NCI-H526 (cell line): ENCODE measurements at places on chromosomes 1 and 21.

DNA sequence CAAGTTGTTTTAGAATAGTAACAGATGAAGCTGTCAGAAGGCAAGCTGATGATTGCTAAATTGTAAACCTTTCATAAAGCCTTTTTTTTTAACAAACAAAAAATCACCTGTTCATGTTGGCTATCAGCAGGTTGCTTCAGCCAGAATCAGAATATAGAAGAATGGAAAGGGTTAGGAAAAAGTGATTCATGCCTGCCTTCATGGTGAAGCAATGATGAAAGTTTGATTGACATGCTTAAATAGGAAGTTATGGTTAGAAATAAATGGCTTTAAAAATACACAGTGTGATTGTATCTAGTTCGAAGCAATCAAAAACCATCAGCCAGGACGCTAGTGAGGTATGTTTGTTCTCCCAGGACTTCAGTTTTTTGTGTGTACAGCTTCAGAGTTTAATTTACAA, 37.9 kb downstream of the GABPA start:
- no peak for DNase-seq

DNA sequence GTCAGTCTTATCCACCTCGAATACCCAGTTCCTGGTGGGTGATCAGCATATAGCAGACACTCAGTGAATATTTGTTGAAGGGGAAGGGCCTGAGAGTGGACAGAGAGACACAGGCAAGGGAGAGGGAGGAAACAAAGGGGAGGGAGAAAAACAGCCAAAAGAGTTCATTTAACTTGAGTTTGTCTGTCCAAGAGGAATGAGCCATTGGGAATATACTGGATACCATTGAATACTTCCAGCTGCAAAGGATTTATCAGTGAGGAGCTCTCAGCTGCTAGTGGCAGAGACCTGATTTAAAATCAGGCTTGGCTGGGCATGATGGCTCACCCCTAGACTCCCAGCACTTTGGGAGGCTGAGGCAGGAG, 11.5 kb upstream of the BGLAP start:
- no peak for DNase-seq

DNA sequence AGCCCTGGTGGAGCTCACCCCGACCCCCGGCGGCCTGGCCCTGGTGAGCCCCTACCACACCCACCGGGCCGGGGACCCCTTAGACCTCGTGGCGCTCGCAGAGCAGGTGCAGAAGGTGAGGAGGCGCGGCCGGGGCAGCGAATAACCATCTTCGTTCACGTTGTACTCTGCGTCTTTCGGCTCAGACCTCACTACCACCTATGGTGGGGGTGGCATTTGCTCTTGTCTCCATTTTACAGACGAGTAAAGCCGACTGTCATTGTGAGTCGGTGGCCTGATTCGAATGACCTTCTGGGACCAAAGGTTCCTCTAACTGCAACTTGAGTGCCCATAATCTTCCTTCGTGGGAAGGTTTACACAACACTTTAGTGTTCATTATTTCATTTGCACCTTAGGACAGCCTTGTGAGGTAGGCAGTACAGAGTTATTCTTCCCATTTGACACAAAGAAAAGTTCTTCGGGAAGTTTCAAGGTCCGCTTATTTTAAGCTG, 506 bp downstream of the C1orf50 start:
- no peak for DNase-seq

DNA sequence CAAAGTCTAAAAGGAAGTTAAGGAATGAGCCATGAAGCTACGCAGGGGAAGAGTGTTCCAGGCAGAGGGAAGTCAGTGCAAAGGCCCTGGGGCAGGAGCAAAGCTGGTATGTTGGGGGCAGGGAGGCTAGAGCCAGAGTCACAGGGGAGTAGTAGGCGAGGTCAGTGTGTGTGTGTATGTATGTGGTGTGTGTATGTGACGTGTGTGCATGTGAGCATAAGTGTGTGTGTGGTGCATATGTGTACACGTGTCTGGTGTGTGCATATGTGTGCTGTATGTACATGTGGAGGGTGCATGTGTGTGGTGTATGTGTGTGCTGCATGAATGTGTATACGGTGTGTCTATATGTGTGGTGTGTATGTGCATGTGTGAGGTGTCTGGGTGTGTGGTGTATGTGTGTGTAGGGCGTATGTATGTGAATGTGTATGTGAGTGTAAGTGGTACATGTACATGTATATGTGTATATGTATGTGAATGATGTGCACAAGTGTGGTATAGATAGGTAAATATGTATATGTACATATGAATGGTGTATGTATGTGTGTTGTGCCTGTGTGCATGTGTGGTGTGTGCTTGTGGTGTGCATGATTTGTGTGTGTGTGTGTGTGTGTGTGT, 20.8 kb upstream of the NID1 start:
- no peak for DNase-seq

DNA sequence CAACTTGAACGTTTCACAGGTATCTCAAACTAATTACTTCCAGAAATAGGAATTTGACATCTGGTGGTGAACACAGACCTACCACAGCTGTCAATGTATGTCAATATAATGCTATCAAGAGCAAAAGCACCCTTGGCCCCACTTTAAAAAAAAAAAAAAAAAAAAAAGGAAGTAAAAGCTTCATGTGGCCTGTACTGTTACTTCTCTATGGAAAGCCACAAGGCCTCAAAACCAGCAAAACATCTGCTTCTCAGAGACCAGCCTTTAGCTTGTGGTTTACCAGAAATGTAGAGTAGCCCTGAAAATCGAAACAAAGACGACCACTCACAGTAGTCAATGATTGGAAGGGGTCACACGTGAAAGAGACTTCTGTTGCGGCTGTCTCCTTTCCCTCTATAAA, 109.6 kb downstream of the SLC45A1 start:
- DNase-seq = no peak

DNA sequence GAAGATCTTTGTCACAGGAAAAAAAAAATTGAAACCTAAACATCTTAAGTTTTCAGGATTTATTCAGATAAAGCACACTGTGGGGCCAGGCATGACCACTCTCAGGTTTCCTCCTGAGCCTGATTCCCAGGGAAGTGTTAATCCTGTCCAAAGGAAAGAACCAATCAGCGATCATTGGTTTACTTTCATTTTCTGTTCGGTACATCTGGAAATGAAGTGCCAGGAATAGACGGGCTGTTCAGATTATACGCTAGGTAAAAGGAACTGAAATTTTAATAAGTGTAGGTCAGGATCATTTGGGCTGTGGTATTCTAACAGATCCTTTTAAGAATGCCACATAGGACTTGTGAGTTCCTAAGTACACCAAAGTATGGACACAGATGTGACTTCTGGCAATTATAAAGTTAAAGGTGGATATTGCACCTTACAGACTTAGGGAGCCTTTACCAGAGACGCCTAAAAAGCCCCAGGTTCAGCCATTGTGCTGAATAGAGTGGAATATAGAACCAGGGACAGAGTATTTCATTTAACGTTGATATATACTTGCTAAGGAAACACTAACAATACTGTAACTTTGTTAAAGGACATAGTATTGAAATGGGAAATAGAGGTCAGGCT, 9.3 kb upstream of the CACYBP start:
- DNase-seq = no peak
